ENCODE measurements at places on chromosomes 3 and 15.

GRCh38 chr15:56732135-56732885, 999 bp downstream of the ZNF280D start:
- no peak for DNase-seq

DNA sequence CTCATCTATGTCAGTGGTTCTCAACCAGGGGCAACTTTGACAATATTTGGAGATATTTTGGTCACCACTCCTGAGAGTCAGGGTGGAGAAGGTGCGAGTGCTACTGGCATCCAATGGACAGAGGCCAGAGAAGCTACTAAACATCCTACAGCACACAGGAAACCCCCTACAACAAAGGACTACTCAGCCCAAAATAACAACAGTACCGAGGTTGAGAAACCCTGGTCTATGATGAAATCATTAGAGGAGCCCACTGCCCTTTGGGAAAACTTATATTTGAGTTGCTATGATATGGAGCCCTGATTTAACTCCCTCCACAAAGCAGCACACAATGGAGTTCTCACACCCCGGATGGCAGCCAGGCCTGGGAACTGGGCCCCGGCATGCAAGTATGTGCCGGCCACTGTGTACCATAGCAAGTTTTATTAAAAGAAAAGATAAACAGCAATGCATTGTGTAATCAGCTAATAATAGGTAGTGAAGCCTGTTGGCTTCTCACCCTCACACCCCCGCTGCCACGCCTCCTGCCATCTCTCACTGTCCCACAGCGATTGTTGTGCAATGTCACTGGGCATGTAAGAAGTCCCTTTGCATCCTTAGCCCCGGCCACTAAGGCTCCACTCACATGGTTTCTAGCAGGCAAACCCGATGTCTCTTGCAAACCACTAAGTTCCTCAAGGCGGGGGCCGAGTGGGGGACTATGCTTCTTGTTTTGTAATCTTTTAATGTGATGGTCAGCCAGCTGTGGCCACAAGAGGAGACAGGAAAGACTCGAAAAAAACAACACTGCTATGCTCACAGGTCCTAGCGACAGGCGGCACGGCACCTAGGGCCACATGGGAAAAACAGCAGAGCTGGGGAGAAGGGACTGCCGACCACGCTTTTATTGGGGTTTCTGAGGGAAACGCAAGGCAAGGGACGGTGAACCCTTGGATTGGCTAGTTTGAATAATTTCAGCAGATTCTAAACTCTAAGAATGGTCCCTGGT, 110.0 kb downstream of the AQP9 start:
- DNase-seq, result no peak

DNA sequence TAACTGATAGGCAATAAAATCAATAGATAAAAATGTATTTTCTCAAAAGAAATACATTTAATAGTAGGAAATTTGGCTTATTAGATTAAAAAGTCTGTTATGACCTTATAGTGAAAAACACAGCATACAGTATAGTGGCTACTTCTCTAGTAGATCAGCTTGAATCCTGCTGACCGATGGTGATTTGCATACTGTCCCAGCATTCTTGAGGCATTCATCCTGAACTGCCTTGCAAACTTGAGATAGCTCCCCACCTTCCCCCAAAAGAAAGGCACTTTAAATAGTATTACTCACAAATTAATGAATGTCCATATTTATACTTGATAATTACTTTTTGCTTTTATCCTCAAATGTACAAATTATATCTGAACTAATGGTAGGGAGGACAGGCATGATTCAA, 6.7 kb downstream of the CHMP2B start:
- DNase-seq, result no peak

DNA sequence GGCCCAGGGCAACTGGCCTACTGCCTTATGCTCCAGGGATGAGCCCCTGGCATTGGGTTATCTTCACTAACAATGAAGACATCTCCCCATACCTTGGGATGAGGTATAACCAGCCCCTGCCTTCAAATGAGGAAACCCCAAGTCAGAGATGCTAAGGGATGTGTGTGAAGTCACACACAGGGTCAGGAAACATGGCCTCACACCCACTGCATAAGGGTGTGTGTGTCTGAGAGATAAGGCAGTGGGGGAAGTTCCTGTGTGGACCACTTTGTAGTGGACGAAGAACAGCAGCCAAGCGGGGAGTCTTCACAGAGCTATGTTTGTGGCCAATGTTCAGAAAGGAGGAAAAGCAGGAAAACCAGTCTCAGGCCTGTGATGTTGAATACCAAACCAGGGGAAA, 10.5 kb downstream of the ELP6 start:
- DNase-seq, result no peak

DNA sequence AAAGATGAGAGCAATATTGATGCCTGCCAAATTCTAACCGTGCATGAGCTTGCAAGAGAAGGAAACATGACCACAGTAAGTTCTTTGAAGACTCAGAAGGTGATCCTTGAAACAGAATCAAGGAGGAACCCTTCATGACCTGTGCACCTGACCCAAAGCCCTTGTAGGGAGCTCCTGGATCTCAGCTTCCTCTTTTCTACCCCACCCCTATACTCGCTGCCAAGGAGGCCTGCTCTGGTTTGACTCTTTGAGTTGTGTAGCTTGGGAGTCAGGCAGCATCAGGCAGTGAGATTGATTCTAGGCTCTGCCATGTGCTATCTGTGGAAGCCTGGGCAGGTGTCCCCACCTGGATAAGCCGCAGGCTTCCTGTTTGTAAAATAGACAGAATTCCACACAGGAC, 10.6 kb downstream of the TTC21A start:
- no peak for DNase-seq

GRCh38 chr3:13040361-13041074, 32.7 kb downstream of the IQSEC1 start:
- peak; percentile 58 for DNase-seq

GRCh38 chr3:72482589-72483321, 365.5 kb downstream of the SHQ1 start:
- DNase-seq, result peak; percentile 68

DNA sequence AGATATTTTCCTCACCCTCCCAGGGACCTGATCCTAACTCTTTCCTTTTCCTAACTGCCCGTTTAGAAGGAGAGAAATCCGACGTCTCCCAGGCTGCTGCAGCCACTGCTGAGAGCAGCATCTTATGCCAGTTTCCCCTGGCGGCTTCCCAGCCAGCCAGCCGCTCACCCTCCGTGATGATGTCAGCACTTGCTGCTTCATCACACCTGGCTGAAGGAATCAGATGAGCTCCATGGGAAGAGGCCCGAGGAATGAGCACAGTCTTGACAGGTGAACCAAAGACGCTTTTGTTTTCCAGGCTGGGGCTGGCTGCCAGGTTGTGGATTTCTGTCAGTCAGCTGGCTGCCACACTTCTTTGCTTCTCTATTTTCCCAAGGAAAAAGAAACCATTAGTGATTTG, 445.1 kb upstream of the RBMS3 start:
- DNase-seq, result no peak

DNA sequence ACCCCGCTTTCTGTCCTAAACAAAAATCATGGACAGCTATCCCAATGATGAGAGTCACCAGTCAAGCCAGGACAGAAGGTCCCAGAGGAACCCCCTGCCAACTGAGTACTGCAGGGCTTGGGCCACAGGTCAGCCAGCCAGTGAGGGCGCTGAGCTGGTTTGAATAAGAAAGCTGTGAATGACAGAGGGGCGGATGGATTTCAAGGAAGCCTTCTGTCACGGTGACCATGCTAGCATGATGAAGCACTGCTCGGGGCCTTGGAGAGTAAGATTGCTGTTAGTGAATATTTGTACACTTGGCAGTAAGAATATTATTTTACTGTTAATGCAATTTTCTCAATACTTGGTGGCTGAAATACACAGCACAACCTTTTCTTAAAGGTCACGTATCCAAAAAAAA, 734.0 kb upstream of the NR2F2 start:
- no peak for DNase-seq

Data from CD4-positive, alpha-beta T cell treated with Interleukin-2 at 100 ng/mL for 4 hours (primary cell).